Muscle of leg (tissue), 16 donors: ENCODE measurements at places on chromosomes 2 and 18. TPM values are rescaled to one million over a fixed set of nuclear protein-coding genes. Genes with fewer than 3 reads are reported as not detected.
A peak's percentile ranks its signal among the peaks of the same experiment; 100 is the strongest.

DNA sequence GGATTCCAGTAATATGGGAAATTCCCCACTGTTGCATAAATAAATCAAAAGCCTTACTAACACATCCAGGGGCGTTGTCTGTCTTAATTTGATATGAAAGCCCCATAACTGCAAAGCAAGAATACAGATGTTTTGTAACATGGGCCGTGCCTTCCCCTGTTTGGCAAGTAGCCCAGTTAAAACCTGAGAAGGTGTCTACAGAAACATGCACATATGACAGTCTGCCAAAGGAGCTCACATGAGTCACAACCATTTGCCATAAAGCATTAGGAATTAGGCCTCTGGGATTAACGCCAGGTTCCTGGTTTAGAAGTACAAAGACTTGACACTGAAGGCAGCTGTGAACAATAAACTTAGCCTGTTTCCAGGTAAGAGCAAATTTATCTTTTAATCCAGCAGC lies 43.1 kb upstream of the LONRF2 start:
- no peak overlapping the region for H3K27ac ChIP-seq
- peak; percentile 43 for DNase-seq
- no peaks in the 10 kb centered on the region for H3K36me3 ChIP-seq
- no peak overlapping the region for H3K4me3 ChIP-seq
- peaks cover 3% of the 10 kb centered on the region for H3K4me1 ChIP-seq
- no peaks in the 10 kb centered on the region for H3K27me3 ChIP-seq

DNA sequence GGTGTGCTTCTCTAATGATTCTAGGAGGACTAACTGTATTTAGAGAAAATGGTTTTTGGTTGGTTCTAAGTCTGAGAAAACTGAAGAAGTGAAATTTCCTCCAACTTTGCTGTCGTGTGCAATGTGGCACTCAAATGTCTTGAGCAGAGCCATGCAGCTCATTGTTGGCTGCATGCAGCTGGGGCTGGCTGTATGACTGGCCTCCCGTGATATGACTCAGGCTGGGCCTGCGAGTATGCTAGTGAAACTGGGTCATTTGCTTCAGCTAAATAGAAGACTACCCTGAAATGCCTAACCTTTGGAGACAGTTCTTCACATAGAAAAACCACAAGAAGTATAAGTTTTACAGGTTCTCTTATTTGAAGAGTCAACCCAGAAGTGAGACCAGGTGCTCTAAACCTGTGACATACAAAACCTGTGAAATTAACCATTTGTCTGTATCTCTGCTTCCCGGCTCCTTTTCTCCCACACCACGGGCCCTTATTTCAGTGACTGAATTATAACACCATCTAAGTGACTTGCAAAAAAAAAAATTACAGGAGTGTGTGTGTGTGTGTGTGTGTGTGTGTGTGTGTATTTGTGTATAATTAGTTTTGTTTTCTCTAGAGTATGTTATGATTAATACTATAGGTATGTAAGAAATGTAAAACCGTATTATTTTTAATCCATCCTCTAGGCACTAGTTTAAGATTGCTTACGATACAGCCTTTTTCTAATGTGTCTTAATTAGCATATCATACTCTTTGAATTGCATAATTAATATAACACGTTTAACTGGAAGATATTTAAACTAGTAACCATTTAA lies 15.9 kb downstream of the POLI start:
- H3K27me3 ChIP-seq: no peaks in the 10 kb centered on the region
- DNase-seq: no peak
- no peaks in the 10 kb centered on the region for H3K4me1 ChIP-seq
- peaks cover 25% of the 10 kb centered on the region for H3K36me3 ChIP-seq
- H3K27ac ChIP-seq: no peak overlapping the region
- H3K4me3 ChIP-seq: no peak overlapping the region

DNA sequence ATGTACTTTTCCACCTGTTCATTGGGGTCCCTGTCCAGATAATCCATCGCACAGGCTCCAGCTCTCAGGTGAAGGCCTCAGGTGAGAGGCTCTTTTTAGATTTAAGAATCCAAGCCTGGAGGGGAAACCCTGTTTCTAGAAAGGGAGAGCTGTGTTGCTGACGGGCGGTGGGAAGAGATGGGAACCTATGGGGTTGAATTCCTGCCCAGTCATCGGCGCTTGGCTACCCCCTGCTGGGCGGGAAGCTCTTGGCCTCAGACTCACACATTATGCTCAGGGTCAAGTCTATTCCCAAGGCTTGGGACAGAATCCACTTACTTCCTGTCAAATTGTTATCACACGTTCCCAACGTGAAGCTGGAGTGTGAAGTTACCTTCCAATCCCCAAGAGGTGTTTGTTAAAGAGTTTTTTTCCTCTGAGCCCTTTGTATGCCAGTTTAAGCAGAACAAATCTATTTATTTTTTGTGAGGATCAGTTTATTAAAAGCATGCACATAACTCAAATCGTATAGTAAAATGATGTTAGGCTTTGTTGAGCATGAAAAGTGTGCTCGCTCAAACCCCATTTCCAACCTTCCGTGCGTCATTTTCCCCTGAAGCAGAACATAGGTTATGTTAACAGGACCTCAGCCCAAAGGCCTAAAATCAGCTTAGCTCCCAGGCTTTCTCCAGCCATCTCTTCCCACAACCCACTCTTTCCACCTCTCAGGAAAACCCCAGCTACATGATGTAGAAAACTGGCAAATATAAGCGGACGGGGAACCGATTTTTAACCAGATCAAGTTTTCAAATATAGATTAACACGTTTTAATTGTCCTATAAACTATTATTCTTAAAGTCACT lies 181.7 kb upstream of the ETAA1 start:
- H3K27ac ChIP-seq: no peak overlapping the region
- no peaks in the 10 kb centered on the region for H3K36me3 ChIP-seq
- peak; percentile 15 for DNase-seq
- H3K4me1 ChIP-seq: no peaks in the 10 kb centered on the region
- no peaks in the 10 kb centered on the region for H3K27me3 ChIP-seq
- no peak overlapping the region for H3K4me3 ChIP-seq

- H3K27ac ChIP-seq: no peak overlapping the region
- no peak overlapping the region for H3K4me3 ChIP-seq
- peaks cover 2% of the 10 kb centered on the region for H3K36me3 ChIP-seq
- DNase-seq: no peak
- peaks cover 2% of the 10 kb centered on the region for H3K27me3 ChIP-seq
Observed at GRCh38 chr2:23478087-23478932, 93.3 kb downstream of the KLHL29 start.

- H3K4me1 ChIP-seq: no peaks in the 10 kb centered on the region
- H3K36me3 ChIP-seq: no peaks in the 10 kb centered on the region
- no peaks in the 10 kb centered on the region for H3K27me3 ChIP-seq
- DNase-seq: no peak
- H3K27ac ChIP-seq: no peak overlapping the region
Observed at GRCh38 chr2:41707790-41708451, 339.9 kb upstream of the PKDCC start.

The RELCH gene
- total RNA-seq: 18.9 TPM

The C2orf42 gene
- total RNA-seq: 12.6 TPM

The COLEC11 gene
- total RNA-seq: 0.18 TPM

The CTNNA2 gene
- total RNA-seq: 0.62 TPM

The OR6B3 gene
- total RNA-seq: not detected

The ABHD3 gene
- total RNA-seq: 6.9 TPM
